NCI-H1930 (cell line): ENCODE measurements at places on chromosomes 1 and 21.

- no peak for DNase-seq
Observed at GRCh38 chr1:164720440-164721227, 161.7 kb downstream of the PBX1 start.

GRCh38 chr1:5768014-5768413, 224.2 kb downstream of the NPHP4 start:
- DNase-seq: no peak

DNA sequence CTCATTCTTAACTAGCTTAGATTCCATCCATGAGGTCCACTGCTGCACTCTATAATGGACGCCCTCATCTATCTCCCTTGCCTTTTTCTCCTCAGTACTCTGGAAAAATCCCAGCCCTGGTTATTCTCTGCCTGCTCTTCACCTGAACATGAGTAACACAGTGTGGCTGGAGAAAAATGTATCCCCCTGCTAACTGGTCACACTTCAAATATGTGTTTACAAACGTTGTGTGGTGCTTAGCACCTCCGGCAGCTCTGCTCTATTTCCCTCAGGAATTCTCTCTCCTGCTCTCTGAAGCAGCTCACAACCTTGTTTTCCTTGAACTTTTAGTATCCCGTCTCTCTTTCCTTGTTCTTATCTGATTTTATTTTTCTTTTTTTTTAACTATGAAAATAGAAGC, 4.1 kb downstream of the SCCPDH start:
- no peak for DNase-seq

- DNase-seq: no peak
Observed at GRCh38 chr1:117370071-117370470, 2.8 kb downstream of the MAN1A2 start.

- no peak for DNase-seq
Observed at GRCh38 chr1:101203820-101204540, 32.8 kb upstream of the S1PR1 start.
